ENCODE measurements at places on chromosomes 2 and 18. TPM values are rescaled to one million over a fixed set of nuclear protein-coding genes. Genes with fewer than 3 reads are reported as not detected.

ACTG2 gene
- total RNA-seq: not detected

HOXD8 gene
- not detected for total RNA-seq

SH2D6 gene
- total RNA-seq: 0.08 TPM

CRACDL gene
- total RNA-seq: 7.6 TPM

ALPI gene
- total RNA-seq: not detected

LYPD6B gene
- total RNA-seq: 3.1 TPM

NABP1 gene
- total RNA-seq: 7.4 TPM

POTEF gene
- total RNA-seq: 0.61 TPM

NT5DC4 gene
- total RNA-seq: 1.4 TPM

ANTXR1 gene
- total RNA-seq: not detected

MTIF2 gene
- 15.9 TPM for total RNA-seq

GRCh38 chr2:190545555-190546385 lies 11.2 kb upstream of the NEMP2 start:
- DNase-seq: no peak

- DNase-seq: no peak
Measured at GRCh38 chr2:65112633-65113032, 17.3 kb downstream of the RAB1A start.

GRCh38 chr2:25252291-25253152 lies 84.1 kb upstream of the POMC start:
- peak; percentile 33 for DNase-seq

DNA sequence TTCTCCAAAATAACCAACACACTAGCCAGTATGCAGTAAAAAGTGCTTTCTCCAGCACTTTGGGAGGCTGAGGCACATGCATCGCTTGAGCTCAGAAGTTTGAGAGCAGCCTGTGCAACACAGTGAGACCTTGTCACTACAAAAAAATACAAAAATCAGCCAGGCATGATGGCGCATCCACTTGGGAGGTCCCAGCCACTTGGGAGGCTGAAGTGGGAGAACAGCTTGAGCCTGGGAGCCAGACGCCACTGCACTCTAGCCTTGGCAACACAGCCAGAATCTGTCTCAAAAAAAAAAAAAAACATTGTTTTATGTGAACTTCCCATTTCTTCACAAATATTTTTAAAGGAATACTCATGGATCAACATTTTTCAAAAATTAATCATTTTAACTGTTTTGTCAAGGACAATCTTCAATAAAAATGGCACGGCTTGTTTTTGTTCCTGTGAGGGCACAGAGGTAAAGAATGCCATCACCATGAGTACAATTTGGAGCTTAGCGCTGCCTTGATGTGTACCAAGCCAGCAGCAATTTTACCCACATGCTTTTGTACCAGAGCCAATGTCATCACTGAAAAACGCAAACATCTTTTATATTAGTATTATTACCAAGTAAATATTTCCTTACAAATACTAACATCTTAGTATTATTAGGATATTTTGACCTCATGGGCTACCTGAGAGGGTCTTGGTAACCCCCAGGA lies 26.7 kb downstream of the RAB1A start:
- no peak for DNase-seq

GRCh38 chr2:46825939-46826568 lies 89.6 kb downstream of the MCFD2 start:
- no peak for DNase-seq

- DNase-seq: no peak
Measured at GRCh38 chr2:85175369-85176299, 42.4 kb downstream of the TCF7L1 start.

- DNase-seq: no peak
Measured at GRCh38 chr18:56268952-56269351, 369.4 kb downstream of the TXNL1 start.

DNA sequence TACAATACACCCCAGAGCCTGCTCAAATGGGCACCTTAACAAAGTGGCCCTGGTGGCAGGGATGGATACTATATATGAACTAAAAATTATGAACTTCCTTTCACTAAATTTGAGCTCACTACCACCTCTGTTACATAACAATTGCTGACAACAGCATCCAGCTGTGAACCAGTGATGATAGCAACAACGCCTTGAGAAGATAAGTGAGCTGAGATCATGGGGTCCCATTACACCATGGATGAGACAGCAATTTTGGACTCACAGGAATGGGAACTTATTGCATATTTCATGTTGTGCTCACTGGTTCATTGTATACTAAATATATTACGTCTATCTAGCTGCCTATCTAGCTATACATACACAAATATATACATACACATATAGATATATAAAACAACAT lies 16.9 kb upstream of the ALMS1 start:
- DNase-seq: no peak

DNA sequence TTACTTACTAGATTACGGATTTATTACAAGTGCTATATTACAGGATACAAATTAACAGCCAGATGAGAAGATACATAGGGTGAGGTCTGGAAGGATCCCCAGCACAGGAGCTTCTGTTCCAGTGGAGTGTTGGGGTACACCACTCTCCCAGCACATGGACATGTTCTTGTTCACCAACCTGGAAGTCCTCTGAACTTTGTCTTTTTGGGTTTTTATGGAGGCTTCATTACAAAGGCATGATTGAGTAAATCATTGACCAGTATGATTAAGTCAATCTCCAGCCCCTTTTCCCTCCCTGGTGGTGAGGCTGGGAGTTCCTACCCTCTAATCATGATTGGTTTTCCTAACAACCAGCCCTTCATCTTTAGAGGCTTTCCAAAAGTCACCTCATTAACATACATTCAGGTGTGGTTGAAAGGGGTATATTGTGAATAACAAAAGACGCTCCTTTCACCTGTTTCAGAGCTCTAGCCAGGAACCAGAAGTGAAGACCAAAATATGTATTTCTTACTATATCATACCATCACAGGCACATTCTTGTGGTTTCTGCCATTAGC lies 38.3 kb downstream of the APLF start:
- no peak for DNase-seq

GRCh38 chr2:190896477-190896876 lies 15.9 kb downstream of the GLS start:
- DNase-seq: no peak

GRCh38 chr2:80001701-80002101 lies 302.9 kb downstream of the LRRTM1 start:
- no peak for DNase-seq

DNA sequence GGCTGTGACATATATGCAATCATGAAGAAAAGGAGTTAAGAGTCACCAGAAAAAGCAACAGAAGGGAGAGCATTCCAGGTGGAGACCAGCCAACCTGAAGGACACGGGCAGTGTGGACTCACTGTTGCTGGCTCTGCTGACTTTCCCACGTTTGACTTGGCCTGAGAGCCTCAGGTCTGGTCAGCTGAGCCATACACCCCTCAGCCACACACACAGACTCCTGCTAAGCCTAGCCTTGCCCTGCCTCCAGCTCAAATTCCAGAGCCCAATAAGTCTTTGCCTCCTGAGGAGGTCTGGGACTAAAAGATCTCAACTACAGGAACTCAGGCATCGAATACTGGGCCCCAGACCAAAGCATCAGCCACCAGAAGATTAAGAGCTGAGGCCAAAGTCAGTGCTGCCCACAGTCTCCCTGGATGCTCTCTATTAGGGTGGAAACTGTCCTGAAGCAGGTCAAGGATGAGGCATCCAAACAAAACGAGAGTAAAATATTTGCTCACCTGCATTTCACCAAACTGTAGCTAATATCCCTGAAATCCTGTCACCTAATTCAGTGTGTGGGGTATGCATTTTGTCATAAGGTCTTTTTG lies 23.3 kb downstream of the CACNB4 start:
- no peak for DNase-seq

DNA sequence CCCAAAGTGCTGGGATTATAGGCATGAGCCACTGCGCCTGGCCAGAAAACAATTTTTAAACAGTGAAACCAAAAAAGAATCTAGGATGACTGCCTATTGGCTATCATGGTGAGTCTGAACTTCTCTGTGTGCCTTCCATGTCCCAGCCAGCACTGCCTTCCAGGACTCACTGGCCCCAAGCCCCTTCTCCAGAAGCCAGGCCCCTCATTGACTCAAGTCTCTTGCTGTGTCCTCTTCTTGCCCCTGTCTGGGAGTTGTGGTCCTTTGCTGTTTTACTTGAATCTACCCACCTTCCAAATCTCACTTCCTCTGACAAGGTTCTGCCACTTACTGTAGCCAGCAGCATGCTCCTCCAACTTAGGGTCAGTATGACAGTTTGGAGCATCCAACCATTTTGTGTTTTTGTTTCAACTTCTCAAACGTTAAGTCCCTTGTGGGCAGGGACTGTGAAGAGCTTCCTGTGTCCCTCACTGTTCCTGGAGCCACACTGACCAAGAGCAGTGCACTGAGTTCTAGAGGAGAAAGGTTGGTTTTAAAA lies 41.7 kb downstream of the ST3GAL5 start:
- no peak for DNase-seq

- DNase-seq: peak; percentile 93
Measured at GRCh38 chr2:42859006-42859552, 66.7 kb upstream of the HAAO start.

- DNase-seq: no peak
Measured at GRCh38 chr2:74253971-74254310, 55.5 kb downstream of the MTHFD2 start.

DNA sequence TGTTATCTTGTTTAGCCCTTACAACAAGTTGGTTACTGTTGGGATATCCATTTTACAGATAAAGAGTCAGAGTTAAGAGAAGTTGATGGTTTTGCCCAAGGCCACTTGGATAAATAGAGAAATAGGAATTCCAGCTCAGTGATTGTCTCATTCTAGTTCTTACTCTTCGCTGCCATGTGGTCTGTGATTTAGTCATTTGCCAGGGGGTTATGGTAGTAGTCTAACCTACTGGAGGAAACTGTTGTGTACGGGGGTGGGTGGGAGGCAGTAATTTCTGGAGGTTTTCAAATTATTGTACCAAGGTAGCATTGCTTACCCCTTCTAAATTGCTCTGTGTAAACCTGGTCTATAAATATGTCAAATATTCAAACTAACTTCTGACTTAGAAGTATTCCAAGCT lies 110.4 kb downstream of the MAP2 start:
- DNase-seq: no peak

DNA sequence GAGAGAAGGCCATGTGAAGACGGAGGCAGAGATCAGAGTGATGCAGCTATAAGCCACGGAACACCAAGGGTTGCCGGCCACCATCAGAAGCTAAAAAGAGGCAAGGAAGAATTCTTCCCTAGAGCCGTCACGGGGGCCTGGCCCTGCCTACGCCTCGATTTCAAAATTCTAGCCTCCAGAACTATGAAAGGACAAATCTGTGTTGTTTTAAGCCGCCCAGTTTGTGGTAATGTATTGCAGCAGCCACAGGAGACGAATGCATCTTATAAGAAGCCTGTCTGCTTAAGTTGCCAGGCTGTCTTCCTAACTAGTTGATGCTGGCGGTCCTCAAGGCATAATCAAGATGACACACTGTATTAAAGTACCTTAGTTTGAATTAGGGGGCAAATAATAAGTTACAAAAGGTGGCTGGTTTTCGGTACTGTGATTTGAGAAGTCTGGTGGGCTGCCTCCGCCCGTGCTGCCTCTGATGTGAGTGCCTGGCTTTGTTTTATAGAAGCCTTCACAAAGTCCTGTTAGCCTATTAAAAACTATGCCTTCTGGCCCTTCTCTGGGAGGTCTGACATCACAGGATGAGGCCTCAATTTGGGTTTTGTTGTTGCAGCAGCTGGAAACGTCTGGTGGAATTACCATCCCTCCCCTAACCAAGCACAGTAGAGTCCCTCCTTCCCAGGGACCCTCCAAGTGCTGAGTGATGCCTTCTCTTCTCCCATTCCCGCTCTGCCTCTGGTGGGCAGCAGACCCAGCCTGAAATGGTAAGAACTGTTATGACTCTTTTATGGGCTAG lies 53.6 kb downstream of the SRD5A2 start:
- DNase-seq: no peak

DNA sequence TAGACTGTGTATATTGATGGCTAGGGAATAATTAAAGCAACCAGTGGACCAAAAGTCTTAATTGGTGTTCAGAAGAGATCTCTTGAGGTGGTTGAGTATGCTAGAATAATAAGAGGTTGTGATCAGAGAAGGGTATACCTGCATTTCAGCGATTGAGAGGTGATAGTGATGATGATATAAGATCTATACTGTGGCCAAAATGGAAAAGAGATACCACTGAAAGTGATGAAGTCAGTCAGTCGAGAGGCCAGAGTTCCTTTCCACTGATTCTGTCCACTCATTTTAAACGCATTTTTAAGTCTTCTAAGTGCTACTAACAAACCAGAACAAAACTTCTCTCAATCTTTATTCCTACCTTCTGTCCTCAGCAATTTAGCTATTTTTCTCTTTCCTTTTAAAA lies 32.9 kb downstream of the ACTR3 start:
- no peak for DNase-seq

DNA sequence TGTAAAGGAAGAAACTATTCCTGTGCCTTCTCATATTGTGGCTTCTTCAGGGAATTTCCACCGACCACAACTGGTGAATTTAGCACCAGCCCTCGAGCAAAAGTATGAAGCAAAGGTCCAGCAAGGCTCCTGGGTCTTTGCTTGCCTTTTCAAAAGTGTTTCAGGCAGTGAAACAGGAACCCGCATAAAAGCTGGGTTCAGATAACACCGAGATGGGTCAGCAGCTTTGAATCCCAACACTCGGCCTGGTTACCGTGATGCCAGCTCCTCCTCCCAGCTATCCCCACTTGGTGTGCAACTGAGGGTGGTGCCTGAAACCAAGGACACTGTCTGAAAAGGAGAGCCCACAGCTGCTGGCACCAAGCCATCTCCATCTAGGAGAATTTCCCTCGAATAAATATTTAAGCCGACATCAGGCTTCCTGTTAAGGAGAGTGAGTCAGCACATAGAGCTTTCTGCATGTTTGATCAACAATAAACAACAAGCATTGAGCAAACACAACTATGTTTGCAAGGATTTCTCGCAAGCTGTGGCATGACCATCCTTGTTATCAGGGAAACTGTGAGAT lies 69.5 kb downstream of the ANTXR1 start:
- peak; percentile 71 for DNase-seq

GRCh38 chr2:156427074-156427473 lies 9.1 kb upstream of the GPD2 start:
- DNase-seq: no peak

DNA sequence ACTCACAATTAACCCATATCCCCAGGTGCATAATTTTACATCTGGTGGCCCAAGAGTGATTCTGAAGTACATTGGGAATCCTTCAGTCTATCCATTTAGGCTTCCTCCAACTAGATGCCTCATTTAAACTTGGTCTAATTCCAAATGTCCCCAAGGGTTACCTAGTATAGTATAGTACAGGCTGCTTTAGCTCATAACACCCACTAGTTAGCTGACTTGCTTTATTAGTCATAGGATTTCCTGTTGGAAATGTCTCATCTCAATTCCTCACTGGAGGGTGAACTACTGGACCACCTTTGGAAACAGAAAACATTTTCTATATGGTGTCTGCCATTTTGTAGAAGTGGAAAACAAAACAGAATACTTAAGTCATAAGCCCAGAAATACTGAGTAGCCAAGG lies 202.5 kb upstream of the SESTD1 start:
- no peak for DNase-seq

GRCh38 chr2:232937278-232937906 lies 67.3 kb downstream of the SNORC start:
- DNase-seq: no peak

DNA sequence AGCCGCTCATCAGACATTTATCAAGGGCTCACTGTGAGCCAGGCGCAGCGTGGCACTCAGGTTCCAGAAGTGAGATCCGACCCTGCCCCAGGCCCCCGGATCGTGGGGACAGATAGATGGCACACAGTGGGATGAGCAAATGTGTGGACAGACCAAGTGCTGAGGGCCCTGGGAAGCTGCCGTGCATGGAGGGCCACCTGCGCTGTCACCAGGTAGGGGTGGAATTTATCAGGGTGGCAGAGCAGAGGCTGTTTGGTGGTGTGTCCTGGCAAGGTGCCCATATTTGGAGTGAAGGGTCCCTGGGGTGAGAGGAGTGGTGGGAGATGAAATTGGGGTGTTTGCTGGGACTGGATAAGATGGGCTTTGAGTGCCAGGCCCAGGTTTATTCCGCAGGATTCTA lies 92.8 kb upstream of the HS6ST1 start:
- no peak for DNase-seq

Measured in HT-29 (cell line).